ENCODE measurements at places on chromosomes 16 and 17.

DNA sequence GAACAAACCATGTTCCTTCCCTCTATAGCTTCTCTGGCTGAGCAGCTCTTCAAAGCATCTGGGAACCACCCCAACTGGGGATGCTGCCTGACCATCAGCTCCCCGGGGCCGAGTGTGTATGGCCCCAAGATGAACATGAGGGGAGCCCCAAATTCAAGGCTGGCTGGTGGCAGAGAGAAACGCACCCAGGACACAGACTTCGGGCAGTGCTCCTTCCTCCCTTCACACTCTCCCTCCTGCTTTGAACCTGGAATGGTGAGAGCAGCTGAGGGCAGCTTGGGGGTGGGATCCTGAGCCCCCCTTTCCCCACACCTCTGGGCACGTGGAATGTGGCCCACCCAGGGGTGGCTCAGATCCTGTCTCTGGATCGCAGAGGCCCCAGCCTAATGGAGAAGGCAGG lies 17.2 kb downstream of the TLE7 start:
- no peak for DNase-seq

DNA sequence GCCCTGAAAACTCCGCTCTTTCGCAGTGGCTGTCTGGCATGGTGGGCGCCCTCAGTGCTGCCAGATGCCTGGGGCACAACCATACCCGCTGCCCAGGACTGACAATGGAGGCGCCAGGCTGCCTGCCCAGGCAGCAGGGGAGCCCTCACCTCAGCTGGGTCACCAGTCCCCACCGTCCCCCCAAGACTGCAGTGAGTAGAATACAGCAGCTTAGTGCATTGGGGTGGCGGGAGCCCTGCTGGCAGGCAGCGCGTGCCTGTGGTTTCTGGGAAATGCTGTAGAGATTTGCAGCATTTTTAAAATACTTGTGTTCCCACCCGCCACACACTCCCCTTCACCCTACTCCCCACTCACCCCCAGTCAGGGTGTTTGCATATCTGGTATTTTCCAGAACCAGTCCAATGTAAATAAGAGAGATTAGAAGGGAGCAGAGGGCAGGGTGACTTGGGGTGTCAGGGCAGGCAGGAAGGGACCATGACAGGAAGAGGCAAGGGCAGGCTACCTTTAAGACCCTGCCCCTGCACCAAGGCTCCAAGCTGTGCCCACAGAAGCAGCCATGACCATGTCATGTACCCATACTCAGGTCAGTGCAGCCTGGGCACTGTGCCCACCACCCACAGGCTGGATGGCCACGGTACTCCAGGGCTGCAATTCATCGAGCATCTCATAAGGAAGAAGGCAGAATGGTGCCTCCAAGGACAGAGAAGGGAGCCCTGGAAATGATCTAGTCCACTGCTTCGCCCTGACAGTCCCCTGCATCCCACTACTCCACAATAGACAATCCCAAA lies 21.5 kb downstream of the MYO18A start:
- no peak for DNase-seq

GRCh38 chr17:79923974-79924638 lies 84.9 kb upstream of the CBX4 start:
- peak; percentile 26 for DNase-seq

GRCh38 chr17:1711804-1712203 lies 1.6 kb upstream of the TLCD2 start:
- DNase-seq: no peak

DNA sequence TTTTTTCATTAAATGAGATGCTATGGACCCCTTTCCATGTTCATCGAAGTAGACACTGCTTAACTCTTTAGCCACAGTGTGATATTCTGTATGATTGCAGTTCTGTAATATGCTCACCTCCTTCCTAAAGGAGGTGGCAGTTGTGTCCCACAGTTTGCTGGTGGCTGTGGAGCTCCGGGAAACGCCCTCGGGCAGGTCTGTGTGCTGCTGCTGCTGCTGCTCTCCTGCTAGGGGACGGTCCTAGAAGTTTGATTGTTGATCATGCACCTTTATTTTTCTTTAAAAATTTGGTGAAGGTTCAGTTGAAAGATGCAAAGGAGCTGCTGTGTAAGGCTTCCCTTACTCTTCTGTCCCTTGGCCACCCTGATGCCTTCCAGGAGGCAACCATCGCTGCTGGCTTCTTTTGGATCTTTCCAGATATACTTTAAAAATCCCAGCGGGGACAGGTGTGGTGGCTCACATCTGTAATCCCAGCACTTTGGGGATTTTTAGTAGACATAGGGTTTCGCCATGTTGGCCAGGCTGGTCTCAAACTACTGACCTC lies 8.4 kb upstream of the CLEC18A start:
- no peak for DNase-seq
